ENCODE measurements at places on chromosomes 7 and 10.

- DNase-seq = no peak
Observed at GRCh38 chr7:36157527-36158320, 4.7 kb downstream of the EEPD1 start.

GRCh38 chr7:70322856-70323255, 724.6 kb downstream of the AUTS2 start:
- DNase-seq = no peak

GRCh38 chr10:69502589-69502988, 51.3 kb downstream of the TSPAN15 start:
- DNase-seq = no peak

DNA sequence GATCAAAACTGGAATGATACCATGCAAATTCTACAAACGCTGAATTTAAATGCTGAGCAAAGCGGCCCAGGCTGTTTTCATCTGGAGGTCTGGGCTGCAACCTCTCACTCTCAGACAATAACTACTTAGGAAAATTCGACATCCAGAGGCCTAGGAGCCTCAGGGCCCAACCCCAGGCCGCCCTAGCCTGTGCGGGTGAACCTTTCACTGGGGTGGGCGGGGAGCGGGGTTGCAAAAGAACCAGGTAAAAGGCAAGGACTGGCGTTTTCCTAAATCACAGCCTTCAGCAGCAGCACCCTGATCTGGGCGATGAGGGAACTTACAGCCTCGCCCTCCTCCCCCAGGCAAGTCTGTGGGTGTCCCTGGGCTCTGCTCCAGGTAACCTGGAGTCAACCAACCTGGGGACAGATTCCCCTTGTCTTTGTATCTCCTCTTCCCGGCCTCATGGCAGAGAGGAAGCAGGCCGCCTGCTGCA, 33.4 kb downstream of the CALML5 start:
- no peak for DNase-seq

- DNase-seq = no peak
Observed at GRCh38 chr7:925601-926000, 28.9 kb downstream of the ADAP1 start.

- no peak for DNase-seq
Observed at GRCh38 chr7:87342231-87342630, 3.2 kb upstream of the CROT start.

GRCh38 chr10:113563306-113564088, 10.6 kb downstream of the HABP2 start:
- DNase-seq = peak; percentile 86

Measured in AG08395 (cell line).